CD8-positive, alpha-beta T cell (primary cell): ENCODE measurements at places on chromosomes 13 and 19.
A peak's percentile ranks its signal among the peaks of the same experiment; 100 is the strongest.

- DNase-seq, result no peak
Measured at GRCh38 chr19:926589-927350, 935 bp downstream of the ARID3A start.

- peak; percentile 83 for DNase-seq
Measured at GRCh38 chr19:55467236-55468053, 2.9 kb upstream of the C19orf85 start.

GRCh38 chr13:100273138-100273537, 184.2 kb downstream of the PCCA start:
- no peak for DNase-seq

DNA sequence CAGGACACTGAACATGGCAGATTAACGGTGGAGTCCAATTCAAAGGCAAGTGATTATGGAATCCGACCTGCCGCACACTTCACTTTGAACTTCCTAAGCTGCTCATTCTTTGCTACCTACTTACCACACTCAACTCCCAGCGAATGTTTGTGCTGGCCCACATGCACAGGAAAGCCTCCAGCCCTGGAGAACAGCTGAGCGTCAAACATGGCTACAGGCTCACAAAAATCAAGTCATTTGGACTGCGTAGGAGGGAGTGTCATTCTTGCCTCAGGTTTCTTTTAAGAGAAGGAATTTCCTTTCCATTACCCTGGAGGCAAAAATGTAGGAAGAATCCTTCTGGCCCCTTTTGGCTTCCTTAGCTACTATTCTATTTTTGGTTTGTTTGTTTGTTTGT, 41.3 kb upstream of the IPO5 start:
- no peak for DNase-seq

GRCh38 chr13:50887151-50887550, 22.4 kb upstream of the RNASEH2B start:
- DNase-seq, result no peak

- no peak for DNase-seq
Measured at GRCh38 chr13:45441633-45442032, 23.1 kb upstream of the COG3 start.

DNA sequence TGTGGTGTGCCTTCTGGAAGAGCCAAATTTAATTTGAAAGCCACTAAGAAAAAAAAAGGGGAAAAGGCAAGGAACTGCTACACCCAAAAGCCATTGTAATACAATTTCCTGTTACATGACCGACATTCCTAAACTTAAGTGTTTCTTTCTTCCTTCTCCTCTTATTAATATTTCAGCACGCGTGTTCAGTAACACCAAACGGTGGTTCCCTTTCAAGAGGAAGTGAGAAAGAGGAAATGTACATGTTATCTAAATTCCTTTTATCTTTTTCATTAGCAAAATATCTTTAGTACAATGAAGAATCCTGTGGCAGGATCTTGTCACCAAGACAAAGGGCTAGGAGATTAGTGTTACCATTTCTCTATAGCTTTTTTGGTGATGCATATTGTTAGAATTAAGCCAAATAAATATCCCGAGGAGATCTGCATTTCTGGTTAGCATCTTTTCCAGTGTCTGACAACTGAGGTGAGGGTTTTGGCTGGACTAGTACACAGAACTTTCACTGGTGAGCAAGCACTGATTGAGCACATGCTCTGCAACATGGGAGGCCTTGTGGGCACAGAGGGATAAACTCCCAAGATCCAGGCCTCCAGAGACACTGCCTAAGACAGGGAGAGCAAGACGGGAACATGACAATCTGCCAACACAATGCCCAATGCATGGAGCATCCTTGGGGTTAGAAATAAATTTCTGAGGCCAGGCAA, 22.1 kb downstream of the LATS2 start:
- no peak for DNase-seq

GRCh38 chr13:73702419-73703071, 431.7 kb downstream of the KLF12 start:
- peak; percentile 77 for DNase-seq

DNA sequence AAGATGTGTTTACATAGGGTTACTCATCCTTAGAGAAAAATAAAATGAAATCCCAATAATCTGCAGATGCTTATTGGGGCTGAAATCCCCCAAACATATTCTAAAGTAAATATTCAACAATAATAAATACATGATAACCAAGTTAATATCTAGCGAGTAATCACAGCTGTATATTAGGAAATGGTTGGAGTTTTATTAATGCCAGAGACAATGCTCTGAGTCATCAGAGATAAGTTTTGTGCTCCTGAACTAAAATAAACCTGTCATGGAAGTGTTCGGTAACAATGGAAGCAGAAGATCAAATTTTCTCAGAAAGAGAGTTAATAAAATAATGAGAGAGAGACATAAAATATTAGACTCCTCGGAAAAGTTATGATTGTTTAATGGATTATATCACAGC, 31.4 kb downstream of the FLT1 start:
- no peak for DNase-seq

DNA sequence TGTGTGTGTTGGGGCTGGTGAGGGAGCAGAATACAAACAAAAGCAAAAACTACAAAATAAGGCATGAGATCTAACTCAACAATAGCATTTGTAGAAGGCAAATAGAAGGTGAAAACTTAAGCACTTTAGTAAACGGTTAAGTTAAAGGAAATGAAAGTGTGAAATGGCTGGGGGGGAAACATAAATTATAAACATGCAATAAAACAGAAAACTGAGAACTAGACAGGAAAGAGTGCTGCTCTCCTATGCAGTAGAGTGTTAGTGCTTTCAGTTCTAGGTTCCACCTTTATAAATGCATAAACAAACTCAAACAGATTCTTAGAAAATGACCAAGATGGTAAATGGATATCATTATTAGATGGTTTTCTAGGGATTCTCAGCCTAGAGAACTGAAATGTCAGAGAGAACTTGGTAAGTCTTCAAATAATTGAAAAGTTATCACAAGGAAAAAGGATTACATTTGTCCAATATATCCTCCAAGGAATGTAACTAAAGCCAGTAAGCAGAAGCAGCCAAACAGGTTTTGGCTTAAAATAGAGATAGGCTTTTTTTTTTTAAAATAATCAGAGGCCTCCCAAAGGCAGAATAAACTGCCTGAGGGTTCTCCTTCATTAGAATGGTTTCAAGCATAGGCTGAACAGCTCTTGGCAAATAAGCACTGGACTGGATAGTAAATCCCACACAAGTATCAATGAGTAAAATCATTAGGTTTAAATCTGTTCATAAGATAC, 23.3 kb downstream of the RBM26 start:
- DNase-seq, result peak; percentile 46

- no peak for DNase-seq
Measured at GRCh38 chr13:34290661-34291060, 472.7 kb downstream of the RFC3 start.

DNA sequence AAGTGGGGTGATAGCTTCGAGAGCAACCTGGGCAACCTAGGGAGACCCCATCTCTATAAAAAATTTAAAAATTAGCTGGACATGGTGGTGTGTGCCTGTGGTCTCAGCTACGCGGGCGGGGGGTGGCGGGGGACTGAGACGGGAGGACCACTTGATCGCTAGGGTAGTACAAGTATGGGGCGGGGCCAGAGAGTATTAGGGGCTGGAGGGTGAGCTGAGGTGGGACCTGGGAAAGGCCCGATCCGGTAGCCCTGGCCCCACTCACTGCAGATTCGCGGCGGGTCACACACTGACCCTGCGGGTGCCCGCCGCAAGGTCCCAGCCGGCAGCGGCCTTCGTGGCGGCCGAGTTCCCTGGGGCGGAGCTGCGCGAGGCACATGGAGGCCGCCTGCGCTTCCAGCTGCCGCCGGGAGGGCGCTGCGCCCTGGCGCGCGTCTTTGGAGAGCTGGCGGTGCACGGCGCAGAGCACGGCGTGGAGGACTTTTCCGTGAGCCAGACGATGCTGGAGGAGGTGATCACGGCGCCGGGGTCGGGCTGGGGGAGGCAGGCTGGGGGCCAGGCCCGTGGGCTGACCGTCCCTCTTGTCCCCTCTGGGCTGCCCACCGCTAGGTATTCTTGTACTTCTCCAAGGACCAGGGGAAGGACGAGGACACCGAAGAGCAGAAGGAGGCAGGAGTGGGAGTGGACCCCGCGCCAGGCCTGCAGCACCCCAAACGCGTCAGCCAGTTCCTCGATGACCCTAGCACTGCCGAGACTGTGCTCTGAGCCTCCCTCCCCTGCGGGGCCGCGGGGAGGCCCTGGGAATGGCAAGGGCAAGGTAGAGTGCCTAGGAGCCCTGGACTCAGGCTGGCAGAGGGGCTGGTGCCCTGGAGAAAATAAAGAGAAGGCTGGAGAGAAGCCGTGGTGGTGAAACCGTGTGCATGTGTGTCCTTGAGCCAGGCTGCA, 2.0 kb upstream of the ARHGAP45 start:
- peak; percentile 63 for DNase-seq

DNA sequence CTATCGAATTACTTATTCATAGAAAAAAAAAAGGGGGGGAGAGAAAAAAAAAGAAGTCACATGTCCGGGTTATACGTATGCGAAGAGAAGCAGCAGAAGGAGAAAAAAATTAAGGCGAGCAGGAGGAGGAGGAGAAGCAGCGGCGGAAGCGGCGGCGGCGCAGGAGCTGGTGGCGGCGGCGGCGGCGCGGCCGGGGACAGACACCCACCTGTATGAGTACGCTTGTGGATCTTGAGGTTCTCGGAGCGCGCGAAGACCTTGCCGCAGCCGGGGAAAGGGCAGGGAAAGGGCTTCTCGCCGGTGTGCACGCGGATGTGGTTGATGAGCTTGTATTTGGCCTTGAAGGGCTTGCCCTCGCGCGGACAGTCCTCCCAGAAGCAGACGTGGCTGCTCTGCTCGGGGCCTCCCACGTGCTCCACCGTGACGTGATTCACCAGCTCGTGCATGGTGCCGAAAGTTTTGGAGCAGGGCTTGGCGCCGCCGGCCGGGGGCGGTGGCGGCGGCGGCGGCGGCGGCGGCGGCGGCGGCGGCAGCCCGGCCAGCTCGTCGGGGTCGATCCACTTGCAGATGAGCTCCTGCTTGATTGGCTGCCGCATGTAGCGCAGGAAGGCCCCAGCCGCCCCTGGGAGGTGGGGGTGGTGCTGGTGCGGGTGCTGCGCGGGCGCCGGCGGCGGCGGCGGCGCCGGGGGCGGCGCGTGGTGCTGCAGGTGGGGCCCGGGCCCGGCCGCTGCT, 1.5 kb downstream of the ZIC5 start:
- peak; percentile 59 for DNase-seq

GRCh38 chr19:1812426-1813191, 533 bp upstream of the ATP8B3 start:
- DNase-seq, result peak; percentile 86

DNA sequence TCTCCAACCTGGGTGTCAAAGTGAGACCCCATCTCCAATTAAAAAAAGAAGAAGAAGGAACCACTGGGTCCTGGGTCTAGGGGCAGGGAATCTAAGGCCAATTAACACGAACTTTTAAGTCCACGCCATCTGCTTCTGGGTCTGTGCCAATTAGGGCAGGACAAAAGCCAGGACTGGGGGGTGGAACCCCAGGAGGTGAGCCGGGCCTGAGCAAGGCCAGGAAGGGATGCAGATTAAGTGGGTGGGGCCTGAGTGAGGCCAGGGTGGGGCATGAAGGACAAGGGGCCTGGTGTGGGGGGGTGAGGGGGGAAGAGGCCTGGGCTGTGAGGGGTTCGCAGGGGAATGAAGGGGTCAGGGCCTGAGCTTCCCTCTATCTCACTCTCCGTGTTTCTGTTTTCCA, 26.3 kb upstream of the ZNF83 start:
- no peak for DNase-seq

DNA sequence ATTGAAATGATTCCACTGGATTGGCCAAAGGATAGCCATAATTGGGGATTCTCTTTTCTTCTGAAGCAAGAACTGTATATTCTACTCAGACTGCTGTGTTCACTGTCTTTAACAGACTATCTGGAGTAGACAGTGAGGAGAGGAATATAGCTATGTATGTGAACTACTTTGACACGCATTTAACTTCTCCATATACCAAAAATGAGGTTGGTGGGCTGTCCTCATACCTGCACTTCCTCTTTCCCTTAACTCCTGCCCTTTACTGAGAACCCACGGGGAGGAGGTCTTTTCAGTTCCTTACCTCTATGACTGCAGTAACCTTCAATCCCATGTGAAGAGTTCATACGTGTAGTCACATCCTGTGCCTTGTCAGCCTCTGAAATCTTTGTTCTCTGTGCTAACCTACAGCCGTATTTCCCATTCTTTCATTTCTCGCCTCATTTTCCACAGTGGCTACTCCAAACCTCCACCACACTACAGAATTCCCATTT, 305.8 kb downstream of the MTUS2 start:
- DNase-seq, result peak; percentile 5

DNA sequence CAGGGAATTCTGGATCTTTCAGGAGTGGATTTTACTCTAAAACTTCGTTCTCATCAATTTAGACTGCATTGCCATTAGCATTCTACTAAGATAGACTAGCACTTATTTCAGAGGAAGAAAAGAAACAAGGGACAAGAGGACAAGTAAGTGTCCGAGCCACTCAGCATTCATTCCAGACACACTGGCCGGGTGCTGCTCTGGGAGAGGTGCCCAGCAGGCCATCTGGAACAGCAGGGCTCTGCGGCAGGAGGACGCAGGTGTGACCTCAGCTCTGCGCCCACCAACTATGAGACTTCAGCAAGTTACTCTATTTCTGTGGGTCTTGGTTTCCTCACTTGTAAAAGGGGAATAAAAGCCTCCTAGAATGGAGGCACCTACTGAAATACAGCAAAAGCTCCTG, 4.2 kb downstream of the EPS15L1 start:
- no peak for DNase-seq

GRCh38 chr13:95296326-95296925, 4.8 kb downstream of the ABCC4 start:
- peak; percentile 10 for DNase-seq

- DNase-seq, result no peak
Measured at GRCh38 chr19:55678121-55678671, 3.2 kb downstream of the EPN1 start.

- no peak for DNase-seq
Measured at GRCh38 chr19:3225169-3225485, 666 bp downstream of the CELF5 start.

DNA sequence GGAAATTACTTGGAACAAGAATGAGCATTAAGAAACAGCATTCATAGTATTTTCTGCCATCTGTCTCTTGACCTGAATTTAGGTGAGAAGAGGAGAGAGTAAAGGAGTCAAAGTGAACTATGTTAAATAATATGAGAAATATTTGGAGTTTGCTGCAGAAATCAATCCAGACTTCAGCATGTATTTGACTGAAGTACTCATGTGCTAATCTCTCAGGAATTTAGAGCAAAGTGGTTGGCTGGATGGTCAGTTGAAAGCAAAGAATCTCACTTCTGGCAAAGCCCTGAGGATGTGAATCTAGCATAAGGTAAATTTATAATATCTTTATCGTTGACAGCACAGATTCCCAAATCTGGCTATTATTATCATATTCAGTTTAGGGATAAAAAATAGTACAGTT, 394.3 kb downstream of the PCDH17 start:
- DNase-seq, result no peak

GRCh38 chr19:4101496-4101770, 22.5 kb downstream of the MAP2K2 start:
- DNase-seq, result no peak

GRCh38 chr13:20814224-20814910, 40.6 kb upstream of the EEF1AKMT1 start:
- no peak for DNase-seq

- peak; percentile 38 for DNase-seq
Measured at GRCh38 chr13:42574435-42575311, 721 bp downstream of the TNFSF11 start.
